ENCODE measurements at places on chromosomes 16 and 17.

DNA sequence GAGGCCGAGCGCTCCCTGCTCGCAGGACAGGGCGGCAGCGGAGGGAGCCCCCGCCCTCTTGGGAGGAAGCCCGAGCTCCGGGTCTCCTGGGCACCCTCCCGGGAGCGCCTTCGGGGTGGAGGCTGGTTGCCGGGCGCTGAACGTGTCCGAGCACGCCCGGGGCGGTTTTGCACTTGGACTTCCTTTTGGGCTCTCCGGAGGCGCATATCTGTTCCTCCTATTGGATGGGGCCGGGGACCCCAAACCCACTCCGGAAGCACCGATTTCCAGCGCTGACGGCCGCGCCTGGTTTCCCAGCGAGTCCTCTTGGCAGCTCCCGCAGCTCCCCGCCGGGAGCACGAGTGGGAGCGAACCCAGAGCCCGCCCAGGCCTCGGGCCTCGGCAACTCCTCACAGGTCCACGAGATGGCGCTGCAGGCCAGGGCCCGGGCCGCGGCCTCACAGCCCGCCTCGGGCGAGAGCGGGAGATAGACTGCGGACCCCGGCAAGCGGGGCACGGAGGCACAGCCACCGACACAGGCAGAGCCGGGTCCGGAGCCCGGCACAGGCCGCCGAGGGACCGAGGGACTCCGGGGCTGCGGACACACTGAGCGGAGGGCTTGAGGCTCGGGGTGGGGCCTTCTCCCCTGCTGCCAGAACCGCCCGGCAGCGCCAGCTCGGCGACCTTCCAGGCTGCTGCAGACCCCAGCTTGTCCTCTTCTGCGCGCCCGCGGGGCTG is 12.7 kb downstream of the TBX2 start:
- peak; percentile 15 for DNase-seq

GRCh38 chr17:79315358-79316105 is 240.9 kb downstream of the ENGASE start:
- no peak for DNase-seq

- DNase-seq, result no peak
These were observed 288.7 kb downstream of the SEC14L1 start for GRCh38 chr17:77429369-77429968.

DNA sequence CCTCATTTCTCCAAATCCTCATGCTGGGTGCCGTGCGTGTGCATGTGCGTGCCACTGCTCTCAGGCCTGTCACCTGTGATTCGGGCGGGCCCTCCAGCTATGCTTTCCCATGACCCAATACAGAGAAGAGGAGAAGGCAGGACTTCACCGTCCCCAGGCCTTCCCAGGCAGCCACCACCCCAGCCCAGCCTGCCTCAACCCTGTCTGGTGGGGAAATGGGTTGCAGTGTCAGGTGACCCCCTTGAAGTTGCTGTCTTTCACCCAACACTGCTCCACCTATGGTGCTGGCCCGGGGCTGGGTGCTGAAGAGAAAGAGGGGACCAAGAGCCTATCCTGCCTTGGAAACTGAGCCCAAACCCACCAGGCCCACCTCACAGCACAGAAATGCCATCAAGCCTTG is 94.7 kb downstream of the GOSR1 start:
- no peak for DNase-seq

DNA sequence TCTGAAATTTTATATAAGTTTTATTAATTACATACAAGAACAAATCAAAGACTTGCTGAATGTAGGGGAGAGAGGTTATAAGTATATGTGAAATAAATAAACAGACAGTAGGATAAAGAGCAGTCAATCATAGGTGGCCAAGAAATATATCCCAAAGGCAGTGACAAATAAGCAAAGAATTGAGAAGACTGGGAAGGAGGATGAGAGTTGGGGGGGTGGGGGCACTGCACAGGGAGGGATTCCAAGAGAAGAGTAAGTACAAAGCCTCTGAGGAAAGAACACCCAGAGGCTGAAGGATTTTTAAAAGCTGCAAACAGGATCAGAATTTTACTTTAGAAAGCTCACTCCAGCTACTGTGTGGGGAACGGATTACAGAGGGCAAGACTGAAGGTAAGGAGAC is 2.8 kb downstream of the PELP1 start:
- no peak for DNase-seq

GRCh38 chr17:40139566-40140058 is 725 bp upstream of the CASC3 start:
- no peak for DNase-seq

GRCh38 chr16:89990799-89991198 is 28.5 kb downstream of the DBNDD1 start:
- DNase-seq, result no peak

DNA sequence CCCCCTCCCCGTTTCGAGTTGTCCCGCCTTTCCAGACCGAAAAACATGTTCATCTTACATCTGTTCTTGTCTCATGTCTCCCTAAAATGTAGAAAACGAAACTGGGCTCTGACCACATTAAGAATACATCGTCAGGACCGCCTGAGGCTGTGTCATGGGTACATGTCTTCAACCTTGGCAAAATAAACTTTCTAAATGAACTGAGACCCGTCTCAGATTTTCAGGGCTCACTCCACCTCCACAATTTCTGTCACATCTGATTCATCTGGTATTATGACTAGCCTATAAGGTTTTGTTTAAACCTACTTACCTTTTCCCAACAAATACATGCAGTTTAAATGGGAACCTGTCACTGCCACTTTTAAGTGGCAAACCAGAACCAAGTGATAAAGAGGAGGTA is 621 bp downstream of the SDR42E1 start:
- DNase-seq, result no peak

DNA sequence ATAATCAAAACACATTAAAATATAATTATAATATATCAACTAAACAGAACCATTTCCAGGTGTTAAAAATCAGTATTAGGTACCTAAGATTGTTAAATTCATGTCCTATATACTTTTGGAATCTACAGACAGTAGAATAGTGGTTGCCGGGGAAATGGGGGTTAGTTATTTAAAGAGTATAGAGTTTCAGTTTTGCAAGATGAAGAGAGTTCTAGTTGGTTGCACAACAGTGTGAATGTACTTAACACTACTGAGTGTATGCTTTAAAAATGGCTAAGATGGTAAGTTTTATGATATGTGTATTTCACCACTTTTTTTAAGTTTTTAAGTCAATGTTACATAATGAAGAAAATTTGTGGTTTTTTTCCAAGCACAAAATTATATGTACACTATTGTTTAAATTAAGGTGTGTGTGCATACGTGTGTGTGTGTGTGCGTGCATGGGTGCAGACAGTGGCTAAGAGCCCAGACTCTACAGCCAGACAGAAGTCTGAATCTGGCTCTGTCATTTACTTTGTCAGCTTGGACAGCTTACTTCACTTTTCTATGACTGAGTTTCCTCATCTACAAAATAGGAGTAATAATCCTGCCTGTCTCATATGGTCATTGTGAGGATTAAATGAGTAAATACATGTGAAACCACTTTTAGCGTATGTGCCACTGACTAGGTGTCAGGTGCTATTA is 25.3 kb upstream of the PHAF1 start:
- DNase-seq, result no peak

DNA sequence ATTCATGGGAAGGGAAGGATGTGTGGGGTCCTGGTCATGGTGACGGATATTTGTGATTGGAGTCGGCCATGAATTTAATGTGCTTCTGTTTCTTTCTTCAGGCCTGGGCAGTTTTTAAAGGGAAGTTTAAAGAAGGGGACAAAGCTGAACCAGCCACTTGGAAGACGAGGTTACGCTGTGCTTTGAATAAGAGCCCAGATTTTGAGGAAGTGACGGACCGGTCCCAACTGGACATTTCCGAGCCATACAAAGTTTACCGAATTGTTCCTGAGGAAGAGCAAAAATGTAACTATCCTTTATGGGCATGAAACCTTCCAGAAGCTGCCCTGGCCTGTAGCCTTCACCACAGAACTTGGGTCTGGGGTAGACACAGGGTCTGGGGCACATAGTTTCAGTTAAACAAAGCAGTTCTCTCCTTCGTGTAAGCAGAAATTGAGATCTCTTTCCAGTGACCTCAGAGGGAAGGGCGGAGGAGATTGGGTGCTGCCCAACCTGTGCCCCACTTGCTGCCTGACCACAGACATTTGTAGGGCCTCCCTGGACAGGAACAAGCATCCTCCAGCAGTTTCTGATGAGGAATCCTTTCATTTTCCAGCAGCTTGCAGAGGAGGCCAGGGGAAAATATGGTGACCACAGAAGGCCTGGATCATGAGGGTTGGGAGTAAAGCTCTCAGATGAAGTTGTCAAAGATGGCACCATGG is 10.1 kb downstream of the IRF8 start:
- DNase-seq, result no peak

- no peak for DNase-seq
These were observed 18.6 kb downstream of the C1QTNF1 start for GRCh38 chr17:79042421-79043190.

GRCh38 chr17:27879987-27880608 is 13.1 kb downstream of the LYRM9 start:
- no peak for DNase-seq

GRCh38 chr17:10305398-10305797 is 67.4 kb downstream of the MYH13 start:
- DNase-seq, result no peak

DNA sequence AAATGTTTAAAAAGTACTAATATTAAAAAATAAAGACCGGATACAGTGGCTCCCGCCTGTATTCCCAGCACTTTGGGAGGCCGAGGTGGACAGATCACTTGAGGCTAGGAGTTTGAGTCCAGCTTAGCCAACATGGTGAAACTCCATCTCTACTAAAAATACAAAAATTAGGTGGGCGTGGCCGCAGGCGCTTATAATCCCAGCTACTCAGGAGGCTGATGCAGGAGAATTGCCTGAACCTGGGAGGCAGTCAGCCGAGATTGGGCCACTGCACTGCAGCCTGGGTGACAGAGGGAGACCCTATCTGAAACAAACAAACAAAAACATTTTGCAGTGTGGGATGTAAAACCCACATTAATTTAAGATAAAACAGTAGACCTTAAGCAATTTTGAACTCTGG is 11.8 kb downstream of the CDC27 start:
- no peak for DNase-seq

- no peak for DNase-seq
These were observed 6.5 kb downstream of the MOSMO start for GRCh38 chr16:22014271-22014873.

DNA sequence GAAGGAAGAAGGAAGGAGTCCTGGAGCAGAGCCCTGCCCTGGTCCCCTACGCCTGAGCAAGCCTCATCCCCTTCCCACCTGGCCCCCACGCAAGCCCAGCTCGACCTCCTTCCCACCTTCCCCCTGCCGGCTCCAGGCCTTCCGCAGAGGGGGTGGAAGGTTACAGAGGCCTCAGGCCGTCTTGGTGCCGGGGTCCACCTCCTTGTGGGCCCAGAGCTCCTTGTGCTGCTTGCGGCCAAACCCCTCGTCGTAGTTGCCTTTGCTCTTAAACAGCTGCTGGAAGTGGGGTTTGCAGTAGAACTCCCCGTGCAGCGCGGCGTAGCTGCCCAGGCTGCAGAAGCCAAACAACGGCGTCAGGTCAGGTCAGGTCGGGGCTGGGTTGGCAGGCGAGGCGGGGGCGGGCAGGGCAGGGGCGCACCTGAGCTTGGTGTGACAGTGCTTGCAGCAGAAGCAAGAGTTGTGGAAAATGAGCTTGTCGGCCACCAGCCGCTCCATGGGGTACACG is 1.5 kb downstream of the LIMD2 start:
- DNase-seq, result no peak

- no peak for DNase-seq
These were observed 155.9 kb downstream of the NTN1 start for GRCh38 chr17:9177212-9177611.

DNA sequence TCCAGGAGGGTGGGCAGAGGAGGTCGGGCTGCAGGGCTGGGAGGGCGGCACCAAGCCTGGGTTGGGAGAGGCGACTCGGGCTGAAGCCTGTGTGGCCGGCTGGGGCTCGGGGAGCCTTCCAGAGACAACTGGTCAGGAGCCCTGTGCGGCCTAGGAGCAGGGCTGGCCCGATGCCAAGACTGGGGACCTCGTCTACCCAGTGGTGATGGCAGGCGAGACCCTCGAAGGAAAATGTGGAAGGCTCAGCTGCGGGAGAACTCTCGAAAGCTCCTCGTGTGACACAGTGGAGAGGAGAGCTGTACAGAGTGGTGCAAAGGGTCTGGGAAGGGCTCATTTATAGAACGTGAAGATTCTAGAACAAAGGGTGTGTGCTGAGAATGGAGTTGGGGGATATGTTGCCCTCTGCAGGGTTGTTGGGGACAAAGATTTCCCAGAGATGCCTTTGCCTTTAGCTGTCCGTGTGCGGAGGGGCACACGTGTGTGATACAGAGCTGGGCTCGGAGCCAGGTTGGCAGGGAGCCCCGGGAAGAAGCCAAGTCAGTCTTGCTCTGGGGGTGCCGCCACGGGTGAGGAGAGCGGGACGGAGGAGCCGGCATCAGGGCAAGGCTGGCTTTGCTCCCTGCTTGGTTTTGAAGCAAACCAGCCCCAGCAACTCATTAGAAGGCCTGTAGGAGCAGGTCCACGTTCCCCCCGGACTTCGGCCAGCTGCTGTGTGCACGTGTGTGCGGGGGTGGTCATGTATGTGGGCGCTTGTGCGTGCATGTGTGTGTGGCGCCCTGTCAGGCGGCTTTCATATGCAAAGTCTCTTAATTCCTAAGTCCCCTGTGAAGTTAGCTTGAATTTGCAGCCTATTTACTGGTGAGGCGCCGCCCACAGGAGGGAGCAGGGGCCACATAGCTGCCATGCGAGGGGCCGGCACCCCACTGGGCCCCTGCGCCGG is 132.4 kb upstream of the CHMP6 start:
- DNase-seq, result peak; percentile 34

DNA sequence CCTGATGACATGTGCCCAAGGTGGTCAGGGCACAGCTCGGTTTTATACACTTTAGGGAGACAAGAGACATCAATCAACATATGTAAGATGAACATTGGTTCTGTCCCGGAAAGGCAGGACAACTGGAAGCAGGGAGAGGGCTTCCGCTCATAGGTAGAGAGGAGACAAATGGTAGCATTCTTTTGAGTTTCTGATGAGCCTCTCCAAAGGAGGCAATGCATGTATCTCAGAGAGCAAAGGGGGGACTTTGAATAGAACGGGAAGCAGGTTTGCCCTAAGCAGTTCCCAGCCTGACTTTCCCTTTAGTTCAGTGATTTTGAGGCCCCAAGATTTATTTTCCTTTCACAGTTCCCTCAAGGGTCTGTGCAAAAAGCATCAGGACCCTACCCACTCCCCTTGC is 172.4 kb upstream of the TNRC6C start:
- DNase-seq, result no peak

GRCh38 chr17:83203472-83204221 is 124.2 kb downstream of the METRNL start:
- DNase-seq, result no peak

GRCh38 chr17:43360376-43360738 is 38.4 kb upstream of the ARL4D start:
- DNase-seq, result peak; percentile 9

Data from NCI-H2081 treated with DMSO at 0.1 percent for 48 hours (cell line).